WTC11 (cell line): ENCODE measurements at places on chromosomes 1 and 21. TPM values are rescaled to one million over a fixed set of nuclear protein-coding genes. Genes with fewer than 3 reads are reported as not detected.

Gene NUF2
- 25.9 to 32.9 TPM (median 26.1 TPM) in 3 replicates for total RNA-seq

Gene LPAR3
- total RNA-seq: 26.8 to 33.3 TPM (median 27.6 TPM) in 3 replicates

Gene OR2M5
- total RNA-seq: not detected in 3 replicates

Gene TDRD5
- total RNA-seq: 0.66 to 1.1 TPM (median 0.85 TPM) in 3 replicates

Gene FBLIM1
- 70.9 to 78.3 TPM (median 76.6 TPM) in 3 replicates for total RNA-seq

Gene CNIH4
- total RNA-seq: 64.3 to 77.8 TPM (median 66.0 TPM) in 3 replicates

Gene SMCP
- not detected in 3 replicates for total RNA-seq

Gene CREG1
- 21.0 to 24.7 TPM (median 21.7 TPM) in 3 replicates for total RNA-seq

Gene RNU1-4
- 1,028 to 1,267 TPM (median 1,197 TPM) in 3 replicates for total RNA-seq

Gene PFDN2
- total RNA-seq: 91.0 to 95.4 TPM (median 92.6 TPM) in 3 replicates

Gene COX20
- total RNA-seq: 33.1 to 37.6 TPM (median 36.4 TPM) in 3 replicates

Gene GSTM5
- total RNA-seq: 0.09 to 0.16 TPM (median 0.11 TPM) in 3 replicates

Gene CD84
- total RNA-seq: 0.02 to 0.30 TPM (median 0.17 TPM) in 3 replicates

Gene TNFRSF25
- total RNA-seq: 19.5 to 26.1 TPM (median 22.6 TPM) in 3 replicates

Gene NASP
- 488 to 535 TPM (median 489 TPM) in 3 replicates for total RNA-seq

Gene CCDC30
- 0.71 to 2.1 TPM (median 0.92 TPM) in 3 replicates for total RNA-seq

Gene SPRR5
- not detected in 3 replicates for total RNA-seq

Gene CFAP410
- total RNA-seq: 14.0 to 19.3 TPM (median 15.8 TPM) in 3 replicates

Gene CASQ1
- total RNA-seq: 0.46 to 0.50 TPM (median 0.48 TPM) in 3 replicates

Gene SPRR1B
- not detected in 3 replicates for total RNA-seq

Gene INAVA
- total RNA-seq: 41.2 to 47.9 TPM (median 47.6 TPM) in 3 replicates

Gene LCE1F
- total RNA-seq: not detected in 3 replicates

Gene CCDC185
- not detected in 3 replicates for total RNA-seq

Gene KRTAP13-2
- total RNA-seq: not detected in 3 replicates

Gene HSD3B1
- total RNA-seq: not detected in 3 replicates

Gene IVL
- not detected in 3 replicates for total RNA-seq

Gene PDE4B
- total RNA-seq: 4.4 to 8.0 TPM (median 4.5 TPM) in 3 replicates

Gene LRRC7
- total RNA-seq: not detected in 3 replicates

Gene MFSD2A
- 11.5 to 14.0 TPM (median 12.9 TPM) in 3 replicates for total RNA-seq
